ENCODE measurements at places on chromosomes 3 and 15.

- DNase-seq: no peak
Observed at GRCh38 chr3:42441791-42442190, 31.4 kb upstream of the LYZL4 start.

DNA sequence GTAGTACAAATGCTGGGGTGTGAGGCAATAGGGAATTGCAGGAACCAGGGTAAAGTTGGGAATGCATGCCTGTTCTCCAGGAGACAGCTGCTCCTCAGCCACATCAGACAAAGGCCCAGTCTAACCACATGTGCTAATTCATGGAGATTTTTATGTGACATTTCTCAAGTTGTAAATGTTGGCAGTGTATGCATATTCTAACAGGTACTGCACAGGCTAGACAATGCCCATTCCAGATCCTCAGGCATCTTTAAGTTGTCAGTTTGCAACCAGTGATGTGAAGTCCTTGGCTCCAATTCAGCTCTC is 84.9 kb downstream of the EEFSEC start:
- no peak for DNase-seq

DNA sequence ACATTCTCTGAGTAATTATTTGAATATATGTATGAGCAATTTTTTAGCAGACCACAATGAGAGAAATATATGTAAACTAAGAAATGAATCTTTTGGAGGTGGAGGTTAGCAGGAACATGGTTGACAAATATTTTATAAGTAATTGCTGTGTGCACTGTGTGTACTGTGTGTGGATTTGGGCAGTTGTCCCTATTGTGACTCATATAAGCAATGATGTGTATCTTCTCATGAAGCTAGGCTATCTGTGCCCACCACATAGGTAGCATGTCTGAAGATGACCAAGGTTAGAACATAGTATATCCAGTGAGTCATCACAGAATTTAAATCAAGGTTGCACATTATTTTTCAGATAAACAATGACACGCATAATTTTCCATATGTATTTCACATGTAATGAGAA is 713.9 kb upstream of the GBE1 start:
- no peak for DNase-seq

- no peak for DNase-seq
Observed at GRCh38 chr15:56817321-56818080, 84.2 kb upstream of the ZNF280D start.

DNA sequence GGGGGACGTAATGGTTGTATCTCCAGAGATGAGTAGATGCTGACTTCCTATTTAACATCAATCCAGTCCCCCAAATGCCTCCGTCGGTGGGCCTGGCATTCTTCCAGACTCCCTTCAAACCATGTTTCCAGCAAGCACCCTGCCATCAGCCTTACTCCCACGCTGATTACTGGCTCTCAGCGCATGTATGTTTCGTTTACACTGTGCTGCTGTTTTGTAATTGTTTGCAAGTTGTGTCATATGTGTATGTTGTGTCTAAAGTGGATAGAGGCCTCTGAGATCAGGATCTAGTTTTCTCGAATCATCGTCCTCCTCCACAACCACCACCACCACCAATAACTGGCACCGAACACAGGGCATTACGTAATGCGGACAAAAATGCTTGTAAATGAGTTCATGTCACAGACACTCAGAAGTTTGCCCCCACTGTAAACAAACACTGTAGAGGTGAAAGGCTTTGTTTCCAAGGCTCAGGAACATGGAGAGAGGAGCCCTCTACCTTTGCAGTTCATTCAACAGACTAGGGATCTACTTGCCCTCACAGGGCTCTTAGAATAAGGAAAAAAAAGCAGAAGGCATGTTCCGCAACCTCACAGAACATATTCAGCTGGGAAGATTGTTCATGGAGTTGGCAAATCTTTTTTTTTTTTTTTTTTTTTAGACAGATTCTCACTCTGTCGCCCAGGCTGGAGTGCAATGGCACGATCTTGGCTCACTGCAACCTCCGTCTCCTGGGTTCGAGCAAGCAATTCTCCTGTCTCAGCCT is 46.1 kb upstream of the SEMA4B start:
- DNase-seq: no peak

GRCh38 chr3:139388821-139389551 is 461 bp downstream of the COPB2 start:
- peak; percentile 0 for DNase-seq

DNA sequence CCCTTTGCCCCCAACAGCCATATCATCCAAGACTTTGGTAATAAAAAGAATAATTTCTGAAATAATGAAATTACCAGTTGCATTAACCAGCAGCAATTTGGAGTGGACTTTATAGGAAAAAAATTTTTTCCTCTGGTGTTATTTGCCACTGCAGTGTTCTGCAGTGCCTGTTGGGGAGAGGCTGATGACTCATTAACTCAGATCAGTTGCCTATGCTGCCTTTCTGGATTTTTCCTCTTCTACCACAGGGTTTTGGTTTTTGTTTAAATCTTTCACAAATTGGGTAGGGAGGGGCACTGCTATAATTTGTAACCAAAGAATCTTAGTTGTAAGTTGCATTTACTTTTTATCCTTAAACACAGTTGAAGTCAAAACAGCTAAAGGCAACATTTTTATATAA is 22.7 kb downstream of the ATP6V1A start:
- no peak for DNase-seq

DNA sequence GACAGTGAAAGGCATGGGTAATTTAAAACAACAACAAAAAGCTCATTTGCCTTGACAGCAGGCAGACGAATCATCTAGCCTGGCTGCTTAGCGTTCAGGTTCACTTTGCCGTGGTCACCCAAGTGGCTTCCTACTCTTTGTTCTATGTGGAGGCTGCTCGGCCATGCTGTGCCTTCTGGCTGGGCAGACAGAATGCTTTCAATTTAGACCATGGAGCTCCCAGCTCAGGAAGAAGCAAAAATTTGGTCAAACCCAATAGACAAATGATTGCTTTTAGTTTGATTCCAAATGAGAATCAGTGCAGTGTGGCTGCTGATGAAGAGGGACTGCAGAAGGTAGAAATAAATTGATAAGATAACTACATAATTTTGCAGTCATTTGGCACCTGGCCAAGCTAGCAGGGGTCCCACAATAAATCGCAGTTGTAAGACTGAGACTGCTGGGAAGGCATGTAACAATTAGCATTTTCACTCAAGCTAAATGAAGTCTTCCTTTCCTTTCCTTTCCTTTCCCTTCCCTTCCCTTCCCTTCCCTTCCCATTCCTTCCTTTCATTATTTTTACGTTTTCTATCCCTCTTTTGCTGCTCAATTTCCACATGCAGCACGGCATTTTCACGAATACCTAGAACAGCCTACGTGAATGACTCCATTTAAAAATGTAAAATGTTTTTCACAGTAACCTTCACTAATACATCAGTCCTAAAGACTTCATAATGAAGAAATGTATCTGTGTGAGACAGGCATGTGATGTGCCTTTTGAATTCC is 360.4 kb upstream of the TGFBR2 start:
- no peak for DNase-seq

DNA sequence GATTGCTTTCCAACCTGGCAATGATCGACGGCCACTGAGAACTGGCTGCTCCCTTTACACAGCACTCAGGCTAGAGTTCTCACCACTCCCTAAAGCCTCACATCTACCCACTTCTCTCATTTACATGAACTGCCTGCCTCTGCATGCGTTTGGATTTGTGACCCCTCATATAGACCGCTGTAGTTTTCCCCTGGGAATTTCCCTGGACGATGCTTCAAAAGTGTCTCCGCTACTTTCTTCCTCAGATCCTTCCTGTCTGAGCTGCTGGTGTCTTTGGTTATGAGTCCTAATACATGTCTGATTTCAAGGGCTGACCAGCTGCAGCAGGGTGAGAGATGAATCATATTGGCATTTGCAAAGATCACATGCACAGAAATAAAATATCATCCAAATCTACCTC is 116.7 kb upstream of the ETV5 start:
- no peak for DNase-seq

GRCh38 chr3:196514913-196515621 is at the start of gene SMCO1:
Gene SMCO1, minus strand, starts transcription at chr3:196515346. Its CDS starts 137 bp downstream, at chr3:196515209.
- DNase-seq: no peak

DNA sequence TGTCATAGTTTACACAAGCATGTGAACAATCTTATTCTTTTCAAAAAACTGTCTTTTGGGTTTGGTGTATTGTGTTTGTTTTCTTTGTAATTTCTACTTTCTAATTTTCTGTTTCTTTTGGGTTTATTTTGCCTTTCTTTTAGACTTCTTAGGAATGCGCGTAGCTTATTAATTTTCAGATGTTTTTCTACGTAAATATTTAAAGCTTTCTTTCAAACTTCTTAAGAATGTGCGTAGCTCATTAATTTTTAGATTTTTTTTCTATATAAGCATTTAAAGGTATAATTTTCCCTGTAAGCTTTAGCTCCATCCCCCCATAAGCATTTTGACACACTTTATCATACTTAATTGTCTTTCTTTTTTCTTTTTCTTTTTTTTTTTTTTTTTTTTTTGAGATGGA is 55.2 kb downstream of the RAD54L2 start:
- DNase-seq: no peak

DNA sequence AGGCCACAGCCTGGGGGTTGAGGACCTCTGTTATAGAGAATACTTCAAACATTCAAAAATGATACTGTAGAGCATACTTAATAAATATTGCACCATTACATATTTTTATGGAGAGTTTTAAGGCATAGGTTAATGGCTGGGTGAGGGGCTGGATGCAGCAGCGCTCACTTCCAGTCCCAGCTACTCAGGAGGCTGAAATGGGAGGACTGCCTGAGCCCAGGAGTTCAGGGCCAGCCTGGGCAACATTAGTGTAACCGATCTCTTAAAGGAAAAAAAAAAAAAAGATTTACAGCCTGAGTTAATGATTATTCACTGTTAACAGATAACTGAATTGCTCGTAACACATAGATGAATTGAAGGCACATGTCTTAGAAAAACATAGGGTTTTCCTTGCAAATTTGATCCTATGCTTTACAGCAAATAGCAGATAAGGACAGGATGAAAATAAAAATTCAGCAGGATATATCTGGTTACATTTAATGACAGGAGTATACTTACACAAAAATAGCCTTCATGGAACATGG is 282.9 kb downstream of the TBC1D5 start:
- DNase-seq: no peak

DNA sequence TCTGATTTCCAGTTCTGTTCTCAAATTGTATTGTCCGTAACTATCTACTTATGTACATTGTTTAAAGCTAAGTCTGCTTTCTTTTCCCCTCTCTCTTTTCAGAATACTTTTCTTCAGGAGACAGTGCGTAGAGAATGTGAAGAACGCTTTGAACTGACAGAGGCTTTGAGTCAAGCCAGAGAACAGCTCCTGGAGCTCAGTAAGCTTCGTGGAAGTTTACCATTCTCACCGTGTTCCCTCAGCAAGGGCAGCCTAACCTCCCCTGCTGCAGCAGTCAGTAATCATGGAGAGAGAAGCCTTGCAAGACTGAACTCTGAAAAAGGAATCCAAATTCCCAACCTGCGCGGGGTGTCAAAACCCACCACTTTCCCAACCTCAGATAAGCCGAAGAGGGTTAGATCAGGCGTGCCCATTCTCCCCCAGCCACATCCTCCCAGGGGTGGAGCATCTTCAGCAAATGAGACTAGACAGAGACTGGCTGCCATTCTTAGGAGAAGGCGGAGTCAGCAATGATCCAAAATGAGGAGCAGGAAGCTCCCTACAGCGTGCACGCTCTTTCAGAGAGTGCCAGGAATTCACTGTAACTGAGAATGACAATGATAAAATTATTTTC is 114.6 kb downstream of the CCNL1 start:
- DNase-seq: no peak

GRCh38 chr15:68463996-68464395 is 32.0 kb upstream of the ITGA11 start:
- no peak for DNase-seq

DNA sequence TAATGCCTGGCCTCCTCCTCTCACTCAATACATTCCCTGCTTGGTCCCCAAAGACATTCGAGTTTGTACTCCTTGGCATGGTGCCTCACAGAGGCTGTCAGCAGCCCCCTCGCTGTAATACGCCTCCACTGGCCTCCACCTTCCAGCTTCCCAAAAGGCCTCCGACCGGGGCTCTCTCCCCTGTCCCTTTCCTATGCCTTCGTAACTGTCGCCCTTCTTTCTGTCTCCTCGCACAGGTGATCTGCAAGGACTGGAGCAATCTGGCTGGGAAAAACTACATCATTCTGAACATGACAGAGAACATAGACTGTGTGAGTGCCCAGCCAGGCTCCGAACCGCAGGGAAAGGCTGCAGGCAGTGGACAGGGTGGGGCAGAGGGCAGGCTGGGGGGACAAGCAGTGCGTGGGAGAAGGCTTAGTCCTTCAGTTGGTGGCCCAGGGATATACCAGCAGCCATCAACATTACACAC is 10.7 kb upstream of the ABTB1 start:
- no peak for DNase-seq

DNA sequence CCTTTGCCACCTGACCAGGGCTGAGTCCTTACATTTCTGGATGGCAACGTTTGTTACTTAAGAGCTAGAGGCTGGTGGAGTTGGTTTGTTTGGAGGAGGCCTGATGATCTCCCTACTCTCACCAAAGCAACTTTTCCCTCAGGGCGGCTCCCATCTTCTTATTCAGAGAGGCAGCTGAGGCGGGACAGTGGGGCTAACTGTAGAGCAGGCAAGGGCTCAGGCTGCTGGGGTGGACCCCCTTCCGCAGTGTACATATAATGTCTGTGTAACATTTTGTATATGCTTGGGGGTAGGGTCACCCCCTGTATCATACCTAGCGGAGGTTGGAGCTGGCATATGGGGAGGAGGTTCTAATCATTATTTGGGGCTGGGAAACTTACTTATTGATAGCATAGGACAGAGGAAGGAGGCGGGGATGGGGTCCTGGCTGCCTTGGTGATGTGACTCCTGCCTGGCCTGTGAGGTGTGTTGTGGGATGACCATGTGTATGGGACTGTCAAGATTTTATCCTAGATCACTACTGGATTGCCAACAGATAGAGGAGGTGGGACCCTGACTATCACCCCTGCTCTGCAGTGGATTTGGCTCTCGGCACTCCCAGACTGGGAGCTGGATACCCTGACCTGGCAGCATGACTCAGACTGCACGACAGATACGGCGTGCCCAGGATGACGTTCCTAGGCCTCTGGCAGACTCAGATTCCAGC is 52.5 kb upstream of the UBE2Q2 start:
- no peak for DNase-seq

GRCh38 chr15:74709011-74709410 is 13.2 kb upstream of the EDC3 start:
- no peak for DNase-seq

- no peak for DNase-seq
Observed at GRCh38 chr3:76699846-76700245, 340.1 kb upstream of the ROBO2 start.

DNA sequence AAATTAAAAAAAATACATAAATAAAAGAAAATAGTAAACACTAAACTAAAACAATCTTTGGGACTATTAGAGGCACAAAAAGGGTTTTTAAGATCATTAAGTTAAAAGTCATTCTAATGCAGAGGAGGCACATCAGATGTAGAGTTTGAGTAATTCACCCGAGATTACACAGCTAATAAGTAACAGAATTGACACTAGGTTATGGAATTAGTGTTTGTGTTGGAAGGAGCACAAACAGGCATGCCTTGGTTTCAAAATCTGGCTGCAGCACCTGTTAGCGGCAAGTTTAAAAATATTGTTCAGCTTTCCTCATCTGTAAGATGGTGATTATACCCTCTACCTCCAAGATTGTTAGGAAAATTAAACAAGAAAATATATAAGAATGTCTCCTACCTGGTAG is 39.0 kb downstream of the RASA2 start:
- no peak for DNase-seq

- no peak for DNase-seq
Observed at GRCh38 chr15:39282663-39283208, 298.1 kb upstream of the THBS1 start.

GRCh38 chr3:56131974-56132590 is 336.2 kb downstream of the ERC2 start:
- DNase-seq: no peak

GRCh38 chr15:56349554-56349953 is 15.7 kb upstream of the TEX9 start:
- no peak for DNase-seq
